ENCODE measurements at places on chromosomes 7 and 10.
A peak's percentile ranks its signal among the peaks of the same experiment; 100 is the strongest.

DNA sequence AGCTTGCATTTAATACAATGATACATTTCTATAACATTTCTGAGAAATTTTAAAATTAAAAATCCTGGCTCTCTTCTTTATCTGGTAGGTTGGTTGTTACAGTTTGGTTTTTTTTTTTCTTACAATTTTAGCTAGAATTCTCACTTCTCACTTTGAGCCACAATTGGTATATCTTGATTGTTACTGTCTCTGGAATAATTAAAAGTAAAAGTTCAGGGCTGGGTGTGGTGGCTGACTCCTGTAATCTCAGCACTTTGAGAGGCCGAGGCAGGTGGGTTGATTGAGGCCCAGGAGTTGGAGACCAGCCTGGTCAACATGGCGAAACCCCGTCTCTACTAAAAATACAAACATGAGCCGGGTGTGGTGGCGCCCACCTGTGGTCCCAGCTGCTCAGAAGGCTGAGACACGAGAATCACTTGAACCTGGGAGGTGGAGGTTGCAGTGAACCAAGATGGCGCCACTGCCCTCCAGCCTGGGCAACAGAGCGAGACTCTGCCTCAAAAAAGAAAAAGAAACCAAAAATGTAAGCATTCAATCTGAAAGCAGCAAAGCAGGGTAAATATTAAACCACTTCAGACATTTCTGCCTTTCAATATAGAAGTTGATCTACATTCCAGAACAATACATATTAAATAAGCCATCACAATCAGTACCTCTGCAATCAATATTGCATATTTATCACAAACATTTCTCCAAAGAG is 88.6 kb upstream of the PFKP start:
- no peak for DNase-seq

GRCh38 chr7:37100735-37101331 is 347.8 kb downstream of the ELMO1 start:
- no peak for DNase-seq

DNA sequence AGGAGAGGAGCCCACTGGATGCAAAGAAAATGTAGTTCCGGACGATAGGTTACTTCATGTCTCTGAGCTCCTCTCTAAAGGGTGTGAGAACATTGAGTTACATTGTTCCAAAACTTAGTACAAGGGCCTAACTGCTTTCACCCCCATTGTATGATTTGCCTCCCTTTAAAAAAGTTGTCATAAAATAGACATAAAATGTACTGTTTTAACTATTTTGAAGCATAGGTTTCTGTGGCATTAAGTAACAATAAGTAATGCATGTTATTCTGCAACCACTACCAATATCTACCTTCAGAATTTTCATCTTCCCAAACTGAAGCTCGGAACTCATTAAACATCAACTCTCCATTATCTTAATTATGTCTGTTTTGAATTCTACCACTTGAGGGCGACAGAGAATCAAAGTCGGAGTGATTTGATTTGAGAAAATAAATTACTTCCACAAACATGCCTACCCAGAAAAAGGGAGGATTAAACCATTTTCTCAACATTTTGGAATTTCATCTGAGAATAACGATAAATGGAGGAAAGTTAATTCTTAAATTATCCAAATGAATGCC is 2.7 kb downstream of the IGFBP1 start:
- DNase-seq: no peak

- no peak for DNase-seq
Measured at GRCh38 chr7:71419546-71420337, 287.8 kb downstream of the GALNT17 start.

DNA sequence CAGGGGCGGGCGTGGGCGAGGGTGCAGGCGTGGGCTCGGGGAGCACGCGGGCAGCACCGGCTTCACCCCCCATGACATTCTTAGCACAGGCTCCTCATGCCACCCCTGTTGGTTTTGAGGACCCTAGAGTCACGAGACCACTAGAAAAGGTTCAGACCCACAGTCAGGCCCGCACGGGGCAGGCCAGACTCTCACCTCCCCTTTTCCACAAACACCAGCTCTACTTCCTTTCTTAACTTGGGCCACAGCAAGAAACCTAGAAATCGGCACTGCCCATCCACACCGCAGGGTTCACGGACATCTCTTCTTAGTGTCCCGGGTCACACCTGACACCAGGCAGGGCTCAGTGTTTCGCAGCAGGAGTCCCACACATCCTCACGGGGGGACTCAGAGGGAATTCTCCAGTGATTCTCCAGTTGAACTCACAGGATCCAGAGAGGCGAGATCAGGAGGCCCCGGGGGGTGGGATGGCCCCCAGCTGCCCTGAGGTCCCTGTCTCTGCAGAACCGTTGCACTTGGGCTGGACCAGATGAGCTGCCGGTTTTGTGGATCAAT is 52.0 kb downstream of the JAKMIP3 start:
- no peak for DNase-seq

DNA sequence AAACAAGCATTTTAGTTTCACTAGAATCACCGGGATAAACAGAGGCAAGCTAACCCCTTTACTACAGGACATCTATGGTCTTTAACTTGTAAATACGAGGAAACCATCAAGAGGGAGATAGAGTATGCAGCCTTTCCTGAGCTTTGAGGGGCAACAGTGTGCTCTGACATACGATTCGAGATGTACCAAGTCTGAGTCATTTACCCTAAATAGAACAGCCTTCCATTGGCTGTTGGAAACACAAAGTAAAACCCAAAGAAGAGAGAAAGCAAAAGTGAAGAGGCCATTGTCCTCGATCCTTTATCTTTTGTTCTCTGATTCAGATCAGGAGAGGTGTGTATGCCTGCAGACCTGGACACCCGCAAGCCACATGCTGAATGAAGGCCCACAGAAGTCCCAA is 289.5 kb downstream of the KCNMA1 start:
- DNase-seq: no peak

- peak; percentile 99 for DNase-seq
Measured at GRCh38 chr10:71232089-71232998, 20.0 kb downstream of the UNC5B start.

DNA sequence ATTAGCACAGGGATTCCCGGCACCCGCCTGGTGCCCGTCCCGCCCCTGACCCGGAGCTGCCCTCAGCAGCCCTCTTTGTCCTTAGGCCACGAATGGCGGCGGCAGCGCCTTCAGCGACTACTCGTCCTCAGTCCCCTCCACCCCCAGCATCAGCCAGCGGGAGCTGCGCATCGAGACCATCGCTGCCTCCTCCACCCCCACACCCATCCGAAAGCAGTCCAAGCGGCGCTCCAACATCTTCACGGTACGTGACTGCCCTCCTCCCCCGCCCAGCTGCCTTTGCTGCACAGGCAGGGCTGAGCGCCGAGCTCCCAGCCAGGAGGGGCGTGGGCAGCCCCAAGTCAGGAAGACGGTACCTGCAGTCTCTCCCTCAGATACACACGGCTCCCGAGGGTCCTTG is 33.6 kb downstream of the AGAP3 start:
- DNase-seq: no peak

- DNase-seq: no peak
Measured at GRCh38 chr7:36317276-36317675, 72.4 kb upstream of the ANLN start.

GRCh38 chr7:103857435-103857834 is 132.0 kb downstream of the RELN start:
- no peak for DNase-seq

DNA sequence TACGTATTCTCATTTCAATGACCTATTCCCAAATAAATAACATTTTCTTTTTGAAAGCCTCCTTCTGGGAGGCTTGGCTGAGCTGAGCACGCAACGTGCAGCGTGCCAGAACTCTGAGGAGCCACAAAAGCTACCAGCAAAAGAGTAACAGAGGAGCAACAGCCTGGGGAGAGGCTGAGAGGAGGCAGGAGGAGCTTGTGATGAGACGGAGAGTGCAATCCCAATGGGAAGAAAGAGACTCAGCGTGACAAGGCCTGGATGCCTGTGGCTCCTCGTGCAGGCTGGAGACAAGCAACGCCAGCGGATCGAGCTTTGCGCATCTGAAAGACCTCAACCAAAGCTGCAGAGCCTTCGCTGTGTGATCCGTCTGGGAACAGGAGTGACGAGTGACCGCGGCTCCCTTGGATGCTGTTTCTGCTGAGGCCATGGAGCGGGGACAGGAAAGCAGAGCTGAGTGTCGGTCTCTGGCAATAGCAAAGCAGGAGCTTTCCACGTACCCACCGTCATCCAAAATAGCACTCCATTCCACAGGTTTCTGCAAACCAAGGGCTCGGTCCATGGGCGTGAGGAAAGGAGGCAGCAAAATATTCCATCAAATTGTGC is 171.7 kb upstream of the PFKP start:
- DNase-seq: no peak

- no peak for DNase-seq
Measured at GRCh38 chr10:130900441-130901160, 410.9 kb downstream of the TCERG1L start.

DNA sequence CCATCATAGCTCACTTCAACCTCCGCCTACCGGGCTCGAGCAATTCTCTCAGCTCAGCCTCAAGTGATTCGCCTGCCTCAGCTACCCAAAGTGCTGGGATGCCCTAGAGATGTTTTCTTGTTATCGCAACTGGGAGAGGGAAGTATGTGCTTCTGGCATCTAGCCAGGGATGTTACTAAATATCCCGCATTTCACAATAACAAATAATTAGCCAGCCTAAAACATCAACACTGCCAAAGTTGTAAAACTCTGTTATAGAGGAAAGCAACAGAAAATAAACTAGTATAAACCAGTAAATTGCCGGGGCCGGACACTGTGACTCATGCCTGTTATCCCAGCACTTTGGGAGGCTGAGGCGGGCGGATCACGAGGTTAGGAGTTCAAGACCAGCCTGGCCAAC is 7.2 kb downstream of the INA start:
- no peak for DNase-seq

GRCh38 chr10:54063514-54063913 is 737.5 kb downstream of the PCDH15 start:
- no peak for DNase-seq

DNA sequence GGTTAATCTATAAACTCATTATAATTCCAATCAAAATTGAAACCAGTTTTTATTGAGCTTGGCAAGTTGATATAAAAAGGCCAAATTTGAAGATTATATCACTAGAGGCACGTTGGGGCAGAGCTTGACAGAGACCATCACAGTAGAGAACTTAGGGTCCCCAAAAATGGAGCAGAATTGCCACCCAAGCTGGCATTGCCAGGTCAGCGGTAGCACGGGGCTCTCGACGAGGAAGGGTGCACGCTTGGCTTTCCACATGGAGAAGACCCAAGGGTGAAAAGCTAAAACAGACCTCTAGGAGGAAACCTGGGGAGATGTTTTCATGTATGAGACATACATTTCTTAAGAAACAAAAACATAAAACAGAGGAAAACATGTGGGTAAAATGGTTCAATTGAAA is 4.3 kb upstream of the JAKMIP3 start:
- no peak for DNase-seq

DNA sequence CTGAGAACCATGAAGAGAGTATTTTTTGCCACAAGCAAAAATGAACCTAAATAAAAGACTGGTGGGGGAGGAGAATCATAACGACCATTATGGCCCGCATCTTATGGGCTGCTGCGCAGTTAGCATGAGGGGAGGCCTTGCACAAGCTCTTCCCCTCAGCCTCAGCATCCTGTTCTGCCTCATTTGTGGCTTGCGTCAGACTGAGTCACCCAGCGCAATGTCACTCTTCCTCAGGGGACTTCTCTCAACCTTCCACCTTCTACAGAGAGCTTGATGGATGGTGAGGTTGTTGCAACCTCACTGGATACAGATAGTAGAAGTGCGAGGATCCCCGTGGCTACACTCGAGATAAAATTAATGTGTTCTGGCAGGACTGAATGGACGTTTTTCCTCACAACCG is 16.8 kb upstream of the GPR15LG start:
- no peak for DNase-seq

- DNase-seq: no peak
Measured at GRCh38 chr7:154204046-154204445, 151.8 kb downstream of the DPP6 start.

GRCh38 chr10:34768261-34768971 is 46.7 kb downstream of the PARD3 start:
- DNase-seq: no peak
